Bronchus fibroblast of lung (primary cell): ENCODE measurements at places on chromosomes 1 and 21. TPM values are rescaled to one million over a fixed set of nuclear protein-coding genes. Genes with fewer than 3 reads are reported as not detected.

Gene COL11A1
- total RNA-seq = 7.9 and 8.8 TPM in 2 replicates

Gene EPHB2
- 12.4 and 14.1 TPM in 2 replicates for total RNA-seq

Gene KRTAP21-2
- not detected in 2 replicates for total RNA-seq

Gene GCSAML
- total RNA-seq = not detected in 2 replicates

Gene SPRR1A
- not detected in 2 replicates for total RNA-seq

Gene RNF223
- not detected in 2 replicates for total RNA-seq

Gene CR1L
- total RNA-seq = not detected in 2 replicates

Gene TMEM183A
- 52.0 and 61.7 TPM in 2 replicates for total RNA-seq

Gene FMO5
- 0.59 and 1.0 TPM in 2 replicates for total RNA-seq

Gene LAD1
- not detected in 2 replicates for total RNA-seq

Gene PRR9
- total RNA-seq = not detected in 2 replicates
